Keratinocyte (primary cell): ENCODE measurements at places on chromosomes 2 and 18.
A peak's percentile ranks its signal among the peaks of the same experiment; 100 is the strongest.

DNA sequence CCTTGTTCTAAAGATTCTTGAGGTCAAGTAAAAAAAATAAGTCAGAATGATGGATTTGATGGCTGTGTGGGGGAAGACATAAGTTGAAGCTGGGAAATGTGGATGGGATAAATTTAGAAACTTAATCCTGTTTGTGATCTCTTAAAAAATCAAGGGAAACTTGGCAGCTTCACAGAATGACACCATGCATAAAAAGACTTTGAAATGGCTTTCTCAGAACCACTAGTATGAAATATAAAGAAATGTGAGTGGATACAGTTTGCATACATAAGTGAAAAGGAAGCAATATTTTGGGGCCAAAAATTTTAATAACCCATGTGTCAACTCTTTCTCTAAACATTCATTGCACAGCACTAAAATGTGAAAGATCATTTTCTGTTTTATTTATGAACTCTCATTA lies 21.7 kb downstream of the CDH19 start:
- no peak for DNase-seq

GRCh38 chr2:30883822-30884221 lies 76.6 kb upstream of the CAPN13 start:
- DNase-seq = no peak

- no peak for DNase-seq
Measured at GRCh38 chr2:29063646-29064345, 10.5 kb downstream of the PCARE start.

DNA sequence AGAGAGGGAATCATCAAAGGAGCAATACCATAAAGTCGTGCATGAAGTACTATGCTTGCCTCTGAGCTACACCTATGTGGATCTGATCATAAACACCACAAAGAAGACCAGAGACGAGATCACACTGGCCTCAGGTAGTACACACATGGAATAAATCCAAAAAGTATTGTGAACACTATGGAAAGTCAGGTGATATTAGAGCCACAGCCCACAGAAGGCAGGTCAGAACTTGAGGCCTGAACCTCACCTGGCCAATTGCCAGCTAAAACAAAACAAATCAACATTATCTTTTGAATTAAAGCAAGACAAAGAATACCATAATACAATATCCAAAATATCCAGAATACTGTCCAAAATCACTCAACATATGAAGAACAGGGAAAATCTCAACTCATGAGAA lies 371.1 kb downstream of the NCKAP5 start:
- peak; percentile 40 for DNase-seq

DNA sequence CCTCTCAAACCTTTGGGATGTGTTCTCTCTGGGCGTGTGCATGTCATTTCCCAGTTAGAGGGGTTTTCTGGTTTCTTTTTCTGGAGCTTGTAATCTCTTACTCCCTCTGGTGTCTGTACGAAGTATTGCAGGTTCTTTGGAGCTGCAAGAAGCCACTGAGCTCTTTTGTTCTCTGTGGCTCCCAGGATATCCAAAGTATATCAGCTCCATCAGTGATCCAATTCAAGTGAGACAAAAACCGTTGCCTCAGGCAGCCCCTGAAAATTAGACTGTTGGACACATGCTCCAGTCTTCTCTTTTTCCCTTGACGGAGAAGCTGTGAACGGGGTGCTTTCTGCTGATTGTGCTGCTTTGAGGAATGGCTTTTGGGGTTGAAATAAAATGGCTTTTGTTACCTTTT lies 59.0 kb upstream of the LDLRAD4 start:
- peak; percentile 44 for DNase-seq

- no peak for DNase-seq
Measured at GRCh38 chr2:127650785-127651380, 4.9 kb downstream of the GPR17 start.

DNA sequence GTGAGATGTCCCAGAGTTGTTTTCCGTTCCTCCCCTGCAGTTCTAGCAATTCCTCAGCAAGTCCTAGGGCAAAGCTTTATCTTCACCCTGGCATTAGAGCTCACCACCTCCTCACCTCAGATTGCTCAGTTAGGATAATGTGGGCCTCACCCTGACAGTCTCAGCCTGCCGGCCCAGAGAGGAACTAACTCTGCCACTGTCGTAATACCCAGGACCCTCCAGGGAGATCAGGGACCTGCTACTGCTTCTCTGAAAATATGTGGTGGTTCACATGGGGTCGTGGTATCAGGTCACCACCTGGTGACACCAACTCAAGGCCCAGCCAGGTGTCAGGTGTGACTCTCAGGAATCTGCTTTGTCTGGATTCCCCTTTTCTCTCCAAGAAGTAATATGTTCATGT lies 120.7 kb downstream of the FEZ2 start:
- DNase-seq = no peak

- DNase-seq = no peak
Measured at GRCh38 chr18:74137920-74138538, 9.6 kb downstream of the FBXO15 start.

DNA sequence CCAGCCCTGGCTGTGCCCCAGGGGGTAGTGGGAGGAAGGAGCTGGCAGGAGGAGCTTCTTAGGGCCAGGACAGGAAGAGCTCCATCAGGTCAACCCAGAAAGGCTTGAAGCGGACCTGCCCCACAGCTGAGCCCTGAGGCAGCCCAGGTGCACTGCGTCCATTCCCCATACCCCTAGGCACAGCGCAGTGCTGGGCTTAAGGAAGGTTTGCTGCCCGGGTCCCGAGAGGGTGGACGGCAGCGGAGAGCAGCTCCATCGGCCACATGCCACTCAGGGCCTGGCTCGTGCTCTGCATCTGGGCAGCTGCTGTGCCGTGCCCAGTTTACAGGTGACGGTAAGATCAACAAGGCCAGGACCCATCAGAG lies 26.4 kb downstream of the DNMT3A start:
- DNase-seq = no peak

- DNase-seq = no peak
Measured at GRCh38 chr18:22813648-22814328, 119.3 kb upstream of the RBBP8 start.

DNA sequence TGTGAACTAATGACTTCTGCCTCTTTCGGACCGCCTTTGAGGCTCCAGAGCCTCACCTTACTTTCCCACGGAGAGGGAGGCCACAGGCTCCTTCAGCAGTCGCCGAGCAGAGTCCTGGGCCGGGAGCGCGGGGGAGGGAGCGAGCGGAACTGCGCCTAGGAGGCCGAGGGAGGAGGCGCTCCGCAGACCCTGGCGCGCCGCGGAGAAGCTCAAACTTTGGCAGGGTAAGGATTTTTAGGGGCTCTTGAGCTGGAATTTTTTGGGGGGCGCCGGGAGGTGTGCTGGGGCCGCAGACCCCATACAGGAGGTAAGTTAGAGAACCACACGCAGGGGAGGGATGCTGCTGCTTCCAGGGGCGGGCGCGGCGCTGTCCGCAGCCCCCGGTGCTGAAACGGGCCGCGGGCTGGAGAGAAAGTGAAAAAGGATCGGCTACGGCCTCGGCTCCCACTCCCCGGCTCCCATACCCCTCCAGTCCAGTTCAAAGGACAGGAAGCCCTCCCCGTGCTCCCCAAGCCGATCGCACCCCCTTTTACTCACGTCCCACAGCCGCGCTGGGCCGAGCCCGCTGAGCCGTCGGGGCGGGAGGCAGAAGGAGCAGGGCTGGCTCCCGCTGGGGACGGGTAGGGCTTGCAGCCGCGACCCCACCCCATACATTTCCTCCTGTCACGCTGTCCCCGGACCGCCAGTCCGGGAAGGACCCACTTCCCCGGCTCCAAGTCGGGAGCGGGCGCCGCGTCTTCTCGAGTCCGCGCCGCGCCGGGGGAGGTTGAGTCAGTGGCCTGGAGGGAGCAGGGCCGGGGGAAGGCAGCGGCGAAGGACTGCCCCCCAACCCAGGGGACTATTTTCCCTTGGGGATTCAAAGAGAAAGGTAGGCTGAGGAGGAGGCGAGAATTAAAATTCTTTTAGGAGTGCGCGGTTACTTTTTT lies at the start of gene CNGA3:
Gene CNGA3 (plus strand): TSS at position 146 of the 926 bp plus-strand sequence. CDS start 23,520 bp downstream, outside the sequence.
- no peak for DNase-seq

- no peak for DNase-seq
Measured at GRCh38 chr18:13934058-13934457, 18.7 kb upstream of the MC2R start.

DNA sequence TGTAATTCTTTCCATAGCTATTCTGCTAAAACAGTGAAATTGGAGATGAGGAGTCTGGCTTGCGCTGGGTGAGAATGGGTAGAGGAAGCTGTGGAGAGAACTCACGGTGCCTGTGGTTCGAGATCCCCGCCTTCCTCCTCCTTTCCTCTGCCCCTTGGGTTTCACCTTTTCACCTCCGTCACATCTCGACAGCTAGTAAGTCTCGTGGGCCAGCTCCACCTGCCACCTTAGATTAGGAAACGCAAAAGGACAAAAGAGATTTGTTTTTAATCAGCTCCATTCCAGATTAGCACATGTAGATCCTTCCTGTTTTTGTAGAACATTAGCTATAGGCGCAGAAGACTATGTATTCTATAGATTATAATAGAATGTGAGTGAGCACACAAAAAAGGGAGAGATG lies 20.6 kb downstream of the TRIB2 start:
- DNase-seq = no peak

DNA sequence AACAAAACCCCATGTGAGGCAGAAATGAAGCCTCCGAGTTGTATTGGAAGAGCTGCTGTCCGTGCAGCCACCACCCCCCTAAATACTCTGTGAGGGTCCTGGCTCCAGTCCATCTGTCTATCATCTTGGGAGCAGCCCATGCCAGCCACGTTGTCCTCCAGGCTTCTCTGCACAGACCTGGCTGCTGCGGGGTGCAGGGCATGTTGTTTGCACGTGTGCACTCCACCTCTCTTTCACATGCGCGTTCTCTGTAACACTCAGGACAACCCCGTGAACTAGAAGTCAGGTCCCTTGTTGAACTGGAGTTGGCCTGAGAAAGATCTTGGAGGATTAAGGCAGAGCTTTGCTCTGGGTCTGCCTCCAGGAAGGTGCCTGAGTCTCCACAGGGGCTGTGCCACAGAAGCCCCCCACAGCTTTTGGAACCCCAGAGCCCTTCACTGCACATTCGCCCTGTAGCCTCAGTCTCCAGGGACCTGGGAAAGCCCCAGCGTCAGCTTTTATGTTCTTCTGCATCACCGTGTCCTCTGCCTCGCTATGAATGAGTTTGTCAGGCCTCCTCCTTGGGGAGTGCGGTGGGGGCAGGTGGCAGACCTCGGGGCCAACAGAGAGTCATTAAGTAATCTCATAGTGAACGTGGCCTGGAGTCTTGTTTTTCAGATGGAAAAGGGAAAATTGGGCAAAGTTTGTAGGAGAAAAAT lies 16.6 kb downstream of the RTP5 start:
- no peak for DNase-seq

DNA sequence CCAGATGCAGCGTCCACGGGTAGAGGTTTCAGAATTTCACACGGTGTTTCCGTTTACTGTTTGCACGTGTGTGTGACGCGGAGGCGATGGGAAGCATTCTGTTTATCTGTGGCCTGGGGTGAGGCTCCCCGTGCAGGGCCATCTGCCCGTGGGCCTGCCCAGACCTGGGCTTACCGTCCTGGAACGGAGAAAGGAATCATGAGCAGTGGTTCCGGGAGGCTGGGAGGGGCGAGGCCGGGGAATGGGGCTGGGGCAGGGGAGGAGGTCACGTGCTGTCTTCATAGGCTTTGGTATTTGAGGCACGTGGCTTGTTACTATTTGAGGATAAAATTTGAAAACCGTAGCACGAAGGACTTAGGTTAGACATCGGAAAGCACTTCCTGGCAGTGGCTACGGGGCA lies 77.9 kb downstream of the RTP5 start:
- no peak for DNase-seq

- DNase-seq = no peak
Measured at GRCh38 chr2:148305476-148305875, 284.6 kb downstream of the MBD5 start.

GRCh38 chr2:239793086-239793485 lies 232.1 kb downstream of the NDUFA10 start:
- no peak for DNase-seq

GRCh38 chr2:231926761-231927565 lies 767 bp upstream of the NPPC start:
- no peak for DNase-seq

GRCh38 chr2:47486841-47487497 lies 84.0 kb downstream of the MSH2 start:
- DNase-seq = no peak

DNA sequence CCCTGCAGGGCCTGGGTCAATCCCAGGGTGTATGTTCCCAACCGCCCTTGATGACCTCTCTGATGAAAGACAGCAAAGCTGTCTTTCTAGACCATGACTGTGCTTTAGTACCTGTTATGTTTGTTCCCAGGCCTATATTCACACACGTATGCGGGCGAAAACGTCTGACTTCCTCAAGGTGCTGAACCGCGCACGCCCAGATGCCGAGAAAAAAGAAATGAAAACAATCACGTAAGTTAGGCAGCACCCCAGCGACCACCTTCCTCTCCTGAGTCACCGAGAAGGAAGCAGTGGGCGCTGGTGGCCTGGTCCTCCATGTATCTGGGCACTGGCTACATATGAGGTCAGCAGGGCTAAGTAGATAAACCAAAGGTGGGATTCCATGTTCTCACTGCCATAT lies 11.1 kb upstream of the GPBAR1 start:
- DNase-seq = no peak

GRCh38 chr18:34694591-34695165 lies 15.4 kb upstream of the DTNA start:
- no peak for DNase-seq

GRCh38 chr2:134193006-134193405 lies 60.9 kb upstream of the MGAT5 start:
- no peak for DNase-seq

DNA sequence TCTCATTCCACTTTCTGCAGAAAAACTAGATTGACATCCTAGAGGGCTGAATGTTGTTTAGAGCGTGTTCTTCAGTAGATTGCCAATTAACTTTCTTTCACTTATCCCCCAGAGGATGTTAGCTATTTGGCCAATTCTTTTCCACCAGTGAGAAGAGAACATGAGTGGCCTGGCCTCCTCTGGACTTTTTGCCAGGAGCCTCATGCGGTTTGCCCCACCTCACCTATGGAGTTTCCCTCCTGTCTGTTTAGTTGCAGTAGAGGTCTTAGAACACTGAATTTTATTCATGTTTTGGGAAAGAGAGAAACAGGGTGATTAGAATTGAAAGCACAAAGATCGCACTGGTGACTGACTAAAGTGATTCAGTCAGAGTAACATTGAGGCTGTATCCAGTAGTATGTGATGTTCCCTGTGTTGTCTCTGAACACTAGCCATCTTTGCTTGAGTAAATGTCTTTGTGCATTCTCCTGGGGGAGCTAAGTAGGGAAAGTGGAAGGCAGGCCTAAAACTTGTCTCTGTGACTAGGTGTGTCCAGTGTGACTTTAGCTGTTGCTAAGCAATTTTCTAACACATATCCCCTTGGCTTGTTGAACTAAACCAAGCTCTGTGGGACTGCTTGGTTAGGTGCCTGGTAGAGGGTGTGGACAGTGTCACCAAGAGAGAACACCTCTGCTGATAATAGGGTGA lies 34.0 kb downstream of the UGP2 start:
- DNase-seq = no peak

DNA sequence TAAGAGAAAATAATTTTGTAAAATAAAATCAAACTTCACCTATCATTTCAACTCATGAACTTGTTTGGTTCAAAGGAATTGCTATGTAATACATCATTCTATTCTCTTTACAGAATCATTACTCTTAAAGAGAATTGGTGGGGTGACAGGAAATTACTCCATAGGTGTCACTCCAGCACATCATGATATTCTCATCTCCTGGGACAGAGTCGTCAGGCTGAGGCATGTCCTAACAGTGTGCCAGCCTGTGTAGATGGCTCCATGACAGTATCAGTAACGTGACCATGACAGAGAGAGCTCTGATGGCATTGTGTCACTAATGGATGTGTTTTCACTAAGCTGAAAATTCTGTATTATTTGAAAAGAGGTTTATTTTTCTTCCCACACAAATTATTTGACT lies 13.9 kb downstream of the SPATS2L start:
- DNase-seq = no peak

GRCh38 chr2:206801418-206802189 lies 36.2 kb downstream of the FASTKD2 start:
- no peak for DNase-seq
